ENCODE measurements at places on chromosomes 1 and 21. TPM values are rescaled to one million over a fixed set of nuclear protein-coding genes. Genes with fewer than 3 reads are reported as not detected.
A peak's percentile ranks its signal among the peaks of the same experiment; 100 is the strongest.

DNA sequence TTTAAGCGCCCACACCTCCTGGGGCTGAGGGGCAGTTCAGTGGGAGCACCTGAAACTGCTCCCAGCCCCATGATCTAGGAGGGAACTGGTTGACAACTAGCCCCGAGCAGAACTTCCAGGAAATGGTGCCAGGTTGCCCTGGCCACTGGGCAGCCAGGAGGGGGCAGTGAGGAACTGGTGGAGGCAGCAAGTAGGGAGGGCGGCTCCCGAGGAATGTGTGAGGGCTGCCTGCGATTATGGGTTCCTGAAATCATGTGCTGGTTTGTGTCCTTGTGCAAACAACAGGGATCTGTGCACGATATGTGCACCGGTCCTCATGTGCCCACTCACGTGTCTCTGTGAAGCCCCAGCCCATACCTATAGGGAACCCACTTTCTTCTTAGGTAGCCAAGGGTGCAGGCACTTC is 9.9 kb downstream of the GPR3 start:
- peak; percentile 48 for DNase-seq

GRCh38 chr1:217133958-217134856 is 411.0 kb upstream of the ESRRG start:
- DNase-seq: no peak

DNA sequence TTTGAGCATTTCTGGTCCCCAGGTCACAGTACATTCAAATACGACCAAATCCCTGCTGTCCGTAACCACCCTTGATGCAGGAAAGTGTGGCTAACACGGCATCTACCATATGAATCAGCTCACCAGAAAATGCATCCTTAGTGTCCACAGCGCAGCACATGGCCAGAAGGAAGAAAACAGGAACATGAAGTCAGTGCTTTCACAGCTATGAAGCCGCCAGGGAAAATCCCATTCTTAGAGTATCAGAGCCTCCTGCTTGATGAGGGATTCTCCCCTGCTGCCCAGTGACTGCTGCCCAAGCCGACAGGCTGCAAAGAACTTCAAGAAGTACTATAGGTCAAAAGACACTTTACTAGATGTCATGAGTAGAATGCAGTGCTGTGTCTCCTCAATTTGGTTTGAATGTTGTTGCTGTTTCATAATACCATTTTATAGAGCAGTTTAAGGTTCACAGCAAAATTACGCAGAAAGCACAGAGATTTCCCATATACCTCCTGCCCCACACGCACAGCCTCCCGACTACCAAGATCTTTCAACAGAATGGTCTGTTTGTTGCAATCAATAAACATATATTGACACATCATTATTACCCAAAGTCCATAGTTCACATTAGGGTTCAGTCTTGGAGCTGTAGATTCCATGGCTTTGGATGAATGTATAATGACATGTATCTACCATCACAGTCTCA is 14.5 kb downstream of the TIAM1 start:
- no peak for DNase-seq

DNA sequence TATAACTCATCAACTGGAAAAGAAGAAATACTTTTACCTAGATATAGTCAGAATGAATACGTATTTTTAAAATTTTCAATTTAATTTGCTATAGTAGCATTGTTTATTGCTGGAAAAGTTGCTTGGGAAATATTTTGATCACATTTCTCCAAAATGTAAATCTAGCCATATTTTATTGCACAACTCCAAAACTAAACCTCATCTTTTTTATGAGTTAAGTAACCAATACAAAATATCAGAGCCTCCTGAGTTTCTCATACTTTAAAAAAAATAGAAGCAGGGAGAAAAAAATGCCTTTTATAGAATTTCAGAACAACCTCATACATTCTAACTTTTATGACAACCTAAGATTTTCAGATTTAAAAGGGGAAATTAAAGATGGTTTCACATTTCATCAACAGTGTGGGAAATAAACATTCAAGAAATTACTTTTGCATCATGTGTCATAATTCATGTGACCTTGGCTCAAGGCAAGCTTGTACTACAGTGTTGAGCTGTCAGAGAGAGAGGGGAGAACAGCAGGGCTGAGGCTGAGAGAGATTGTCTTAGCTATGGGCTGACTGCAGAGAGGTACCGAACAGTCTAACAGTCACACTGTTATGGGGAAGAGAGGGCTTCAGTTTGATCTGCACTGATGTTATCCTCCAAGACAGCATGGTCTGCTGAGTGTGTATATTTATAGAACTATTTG is 519.0 kb downstream of the LTN1 start:
- no peak for DNase-seq

PRAMEF4 gene
- not detected for total RNA-seq

DNA sequence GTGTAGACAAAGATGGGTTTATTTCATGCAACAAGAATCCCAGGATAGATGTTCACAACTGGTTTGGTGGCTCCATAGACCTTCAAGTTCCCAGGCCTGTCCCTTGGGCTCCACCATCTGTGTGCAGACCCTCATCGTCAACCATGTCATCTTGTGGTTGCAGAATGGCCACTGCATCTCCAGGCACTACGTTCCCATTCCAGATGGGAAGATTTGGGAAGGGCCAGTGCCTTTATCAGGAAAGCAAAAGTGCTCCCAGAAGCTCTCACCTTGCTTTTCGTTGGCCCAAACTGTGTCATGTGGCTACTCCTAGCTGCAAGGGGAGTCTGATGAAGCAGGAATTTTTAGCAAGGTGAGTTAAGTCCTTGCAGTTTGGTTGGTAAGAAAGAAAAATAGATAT is 12.8 kb downstream of the TMCC2 start:
- DNase-seq: no peak

DNA sequence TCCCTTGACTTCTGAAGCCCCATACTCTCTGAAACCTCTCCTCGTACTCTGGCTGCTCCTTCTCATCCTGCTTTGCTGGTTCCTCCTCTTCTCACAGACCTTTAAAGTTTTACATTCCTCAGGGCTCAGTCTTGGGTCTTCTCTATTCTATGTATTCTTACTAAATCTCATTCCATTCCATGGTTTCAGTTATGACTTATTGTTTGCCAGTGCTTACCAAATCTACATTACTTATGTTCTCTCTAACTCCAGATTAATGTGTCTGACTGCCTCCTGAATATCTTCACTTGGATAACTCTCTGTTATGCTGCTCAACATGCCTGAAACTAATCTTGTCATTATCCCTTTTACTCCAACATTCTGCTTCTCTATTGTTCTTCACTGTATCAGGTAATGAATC is 5.4 kb upstream of the SLC35D1 start:
- no peak for DNase-seq

- no peak for DNase-seq
Measured at GRCh38 chr1:51341876-51342496, 11.6 kb upstream of the TTC39A start.

DNA sequence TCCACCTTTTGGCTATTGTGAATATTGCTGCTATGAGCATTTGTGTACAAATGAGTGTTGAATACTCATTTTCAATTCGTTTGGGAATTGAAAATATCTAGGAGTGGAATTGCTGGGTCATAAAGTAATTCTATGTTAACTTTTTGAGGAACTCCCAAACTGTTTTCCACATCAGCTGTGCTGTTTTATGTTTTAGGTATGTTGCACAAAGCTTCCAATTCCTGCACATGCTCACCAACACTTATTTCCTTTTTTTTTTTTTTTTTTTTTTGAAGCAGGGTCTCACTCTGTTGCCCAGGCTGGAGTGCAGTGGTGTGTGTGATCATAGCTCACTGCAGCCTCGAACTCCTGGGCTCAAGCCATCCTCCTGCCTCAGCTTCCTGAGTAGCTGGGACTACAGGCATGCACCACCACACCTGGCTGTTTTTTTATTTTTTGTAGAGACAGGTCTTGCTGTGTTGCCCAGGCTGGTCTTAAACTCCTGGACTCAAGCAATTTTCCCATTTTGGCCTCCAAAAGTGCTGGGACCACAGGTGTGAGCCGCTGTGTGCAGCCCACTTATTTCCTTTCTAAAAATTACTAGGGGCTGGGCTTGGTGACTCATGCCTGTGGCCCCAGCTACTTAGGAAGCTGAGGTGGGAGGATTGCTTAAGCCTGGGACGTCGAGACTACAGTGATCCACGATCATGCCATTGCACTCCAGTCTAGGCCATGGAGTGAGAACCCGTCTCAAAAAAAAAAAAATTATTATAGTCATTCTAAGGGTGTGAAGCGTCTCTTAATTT is 33.4 kb downstream of the TMCC2 start:
- DNase-seq: no peak

DNA sequence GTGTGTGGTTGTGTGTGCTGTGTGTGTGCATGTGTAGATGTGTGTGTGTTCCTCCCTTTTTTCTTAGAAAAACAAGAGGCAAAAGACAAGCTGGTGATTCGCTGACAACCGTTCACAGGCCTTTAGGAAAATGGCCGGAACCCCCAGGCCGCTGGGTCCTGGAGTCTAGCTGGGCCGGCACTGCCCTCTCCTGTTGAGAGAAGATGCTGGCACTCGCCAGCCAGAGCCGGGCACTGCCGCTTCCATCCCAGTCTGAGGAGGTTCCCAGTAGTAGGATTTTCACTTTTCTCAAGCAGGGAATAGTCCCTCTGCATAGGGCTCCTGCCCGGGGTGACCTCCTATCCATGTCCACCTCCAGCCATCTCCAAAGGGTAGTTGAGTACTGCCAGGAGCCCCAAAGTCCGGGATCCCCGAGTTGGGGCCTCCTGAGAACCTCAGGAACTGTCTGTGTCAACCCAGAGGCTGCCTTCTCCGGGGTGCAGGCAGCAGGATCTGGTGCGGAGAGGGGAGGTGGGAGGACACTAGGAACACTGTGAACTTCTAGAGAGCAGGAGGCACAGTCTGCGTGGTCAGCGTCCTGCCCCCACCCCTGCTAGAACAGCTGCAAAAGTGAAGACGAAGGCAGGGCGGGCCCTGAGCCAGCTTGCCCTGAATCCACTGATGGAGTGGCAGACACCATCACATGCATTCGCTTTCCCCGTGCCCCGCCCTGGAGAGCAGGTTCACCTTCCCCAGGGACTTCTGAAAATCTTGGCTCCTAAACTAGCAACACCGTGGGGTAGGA is 44.1 kb upstream of the ARHGEF16 start:
- no peak for DNase-seq

DNA sequence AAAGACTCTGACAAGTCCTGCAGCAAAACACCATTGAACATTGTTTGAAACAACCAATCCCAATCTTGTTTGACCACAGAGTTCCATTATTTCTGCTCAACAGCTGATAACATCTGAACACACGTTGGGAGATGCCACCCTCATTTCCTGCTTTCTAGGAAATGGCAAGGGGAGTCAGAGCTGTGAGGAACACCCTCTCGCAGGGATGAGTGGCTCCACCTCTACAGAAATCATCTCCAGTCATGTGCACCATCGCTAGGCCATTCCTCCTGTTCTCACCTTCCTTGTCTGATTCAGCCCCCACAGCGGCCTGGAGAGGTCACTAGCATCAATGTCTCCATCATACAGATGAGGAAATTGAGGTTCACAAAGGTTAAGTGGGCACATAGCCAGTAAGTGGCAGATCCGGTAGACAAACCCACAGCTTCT is 22.4 kb upstream of the RUNX3 start:
- no peak for DNase-seq

RRP1B gene
- 26.3 TPM for total RNA-seq

DNA sequence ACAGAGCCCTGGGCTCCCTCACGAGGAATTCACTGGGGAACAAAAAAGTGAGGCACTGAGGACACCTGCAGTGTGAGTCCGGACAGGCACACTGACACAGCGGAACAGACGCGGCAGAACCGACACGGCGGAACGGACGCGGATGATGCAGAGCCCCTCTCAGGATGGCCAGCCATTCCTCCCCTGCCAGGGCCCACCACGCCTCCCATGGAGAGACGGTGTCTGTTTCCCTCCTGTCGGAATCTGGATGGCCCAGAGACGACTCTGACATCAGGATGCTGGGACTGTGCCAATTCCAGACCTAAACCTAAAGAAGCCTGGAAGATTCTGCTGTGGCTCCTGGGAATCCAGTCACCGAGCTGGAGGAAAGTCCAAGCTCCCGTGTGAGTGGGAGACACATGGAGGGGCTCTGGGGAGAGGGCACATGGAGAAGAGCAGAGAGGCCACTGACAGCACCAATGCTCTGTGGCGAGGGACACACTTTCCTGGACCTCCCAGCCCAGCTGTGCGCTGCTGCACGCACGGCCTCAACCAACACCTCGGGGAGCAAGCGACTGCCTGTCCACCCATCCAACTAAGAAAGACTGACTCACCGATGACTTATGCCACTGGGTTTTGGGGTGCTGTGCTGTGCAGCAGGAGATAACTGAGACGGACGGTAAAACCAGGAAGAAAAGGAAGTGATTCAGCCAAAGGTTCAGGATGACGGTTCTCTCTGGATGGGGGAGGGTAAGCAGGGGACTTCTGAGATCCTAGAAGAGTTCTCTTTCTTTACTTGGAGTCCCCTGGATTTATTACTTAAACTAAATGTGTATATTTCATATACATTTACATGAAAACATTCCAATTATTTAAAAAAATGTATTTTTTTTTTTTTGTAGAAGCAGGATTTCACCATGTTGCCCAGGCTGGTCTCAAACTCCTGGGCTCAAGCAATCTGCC is 23.3 kb downstream of the ZBTB17 start:
- peak; percentile 86 for DNase-seq

DNA sequence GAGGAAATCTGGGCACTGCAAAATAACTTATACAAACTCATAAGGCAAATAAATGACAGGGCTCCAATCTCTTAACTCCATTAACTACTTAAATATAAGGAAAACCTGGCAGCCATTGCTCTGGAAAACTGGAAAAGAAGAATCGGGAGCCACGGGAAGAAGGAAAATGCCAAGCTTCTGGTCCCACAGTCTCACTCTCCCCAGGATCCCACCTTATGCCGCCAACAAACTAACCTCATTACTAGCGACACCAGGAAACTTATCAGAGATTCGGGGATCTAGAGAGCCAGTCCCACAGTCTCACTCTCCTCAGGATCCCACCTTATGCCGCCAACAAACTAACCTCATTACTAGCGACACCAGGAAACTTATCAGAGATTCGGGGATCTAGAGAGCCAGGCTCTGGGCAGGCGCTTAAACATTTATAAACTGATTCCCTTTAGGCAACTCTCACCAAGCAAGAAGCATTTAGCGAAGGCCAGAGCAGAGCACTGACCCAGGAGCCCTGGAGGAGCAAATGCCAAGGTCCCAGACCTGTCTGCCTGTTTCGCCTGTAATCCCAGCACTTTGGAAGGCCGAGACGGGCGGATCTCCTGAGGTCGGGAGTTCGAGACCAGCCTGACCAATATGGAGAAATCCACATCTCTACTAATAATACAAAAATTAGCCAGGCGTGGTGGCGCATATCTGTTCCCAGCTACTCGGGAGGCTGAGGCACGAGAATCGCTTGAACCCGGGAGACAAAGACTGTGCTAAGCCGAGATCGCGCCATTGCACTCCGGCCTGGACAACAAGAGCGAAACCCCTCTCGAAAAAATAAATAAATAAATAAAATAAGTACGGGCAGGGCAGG is 720 bp downstream of the PSMB2 start:
- no peak for DNase-seq

GRCh38 chr1:58649555-58649954 is 50.3 kb downstream of the MYSM1 start:
- DNase-seq: no peak

LCE1B gene
- not detected for total RNA-seq

KANK4 gene
- total RNA-seq: 2.0 TPM

Data from PC-9 (cell line).